Karpas-422 (cell line): ENCODE measurements at places on chromosomes 16 and 17. TPM values are rescaled to one million over a fixed set of nuclear protein-coding genes. Genes with fewer than 3 reads are reported as not detected.

GJD3 gene
- total RNA-seq: not detected in 2 replicates

SPAG5 gene
- total RNA-seq: 51.0 and 58.1 TPM in 2 replicates

RHBDL1 gene
- total RNA-seq: 3.6 and 15.2 TPM in 2 replicates

TOP3A gene
- total RNA-seq: 19.0 and 34.9 TPM in 2 replicates

KRT31 gene
- total RNA-seq: not detected in 2 replicates

NPIPB9 gene
- total RNA-seq: 1.6 and 4.3 TPM in 2 replicates

OR2C1 gene
- total RNA-seq: 0.14 TPM in 1 of 2 replicates, not detected in the other

WNT3 gene
- 1.2 and 2.0 TPM in 2 replicates for total RNA-seq

- no peaks in the 10 kb centered on the region for H3K36me3 ChIP-seq
- DNase-seq: no peak
- no peak overlapping the region for H3K27ac ChIP-seq
Measured at GRCh38 chr16:59535298-59535697, 801.2 kb upstream of the GOT2 start.

DNA sequence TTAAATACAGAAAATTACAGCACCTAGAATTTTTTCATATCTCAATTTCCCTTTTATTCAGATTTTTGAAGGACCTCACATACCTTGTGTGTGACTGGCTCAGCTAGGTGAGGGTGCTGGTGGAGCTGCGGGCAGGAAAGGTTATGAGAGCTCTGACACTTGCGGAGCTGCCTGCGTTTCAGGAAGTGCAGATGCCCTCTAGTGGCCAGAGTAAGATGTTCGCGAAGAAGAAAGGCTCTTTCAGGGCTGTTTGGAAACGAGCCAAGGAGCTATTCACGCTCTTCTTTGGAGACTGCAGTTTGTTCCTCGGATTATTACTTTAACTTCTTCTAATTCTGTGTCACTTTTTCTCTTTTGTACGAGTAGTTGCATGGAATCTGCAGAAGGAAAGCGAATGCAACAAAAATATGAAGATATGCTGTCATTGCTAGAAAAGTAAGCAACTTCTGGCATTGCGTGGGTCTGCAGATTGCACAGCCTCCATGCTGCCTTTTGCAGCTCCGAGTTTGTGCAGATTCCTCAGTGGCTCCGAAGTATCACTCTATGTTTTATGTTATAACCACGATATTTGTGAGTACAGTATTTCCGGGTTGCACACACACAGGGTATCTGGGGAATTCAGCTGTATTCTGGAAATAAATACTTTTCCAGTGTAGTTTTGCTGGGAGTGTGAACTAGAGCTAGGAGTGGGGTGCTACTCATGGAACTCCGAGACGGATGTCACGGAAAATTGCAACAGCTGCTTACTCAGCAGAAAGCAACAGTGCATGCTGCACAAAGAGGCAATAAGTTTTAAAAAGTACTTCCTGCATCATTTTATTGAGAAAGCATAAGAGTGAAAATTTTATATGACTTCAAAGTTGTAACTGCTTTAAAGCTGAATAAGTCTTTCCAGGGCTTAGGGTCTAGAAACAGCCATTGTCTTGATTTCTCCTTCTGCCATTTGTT, 46.3 kb downstream of the DNAH9 start:
- no peaks in the 10 kb centered on the region for H3K27me3 ChIP-seq
- no peaks in the 10 kb centered on the region for H3K4me1 ChIP-seq
- no peaks in the 10 kb centered on the region for H3K36me3 ChIP-seq
- peak; percentile 91 for DNase-seq
- H3K27ac ChIP-seq: no peak overlapping the region

DNA sequence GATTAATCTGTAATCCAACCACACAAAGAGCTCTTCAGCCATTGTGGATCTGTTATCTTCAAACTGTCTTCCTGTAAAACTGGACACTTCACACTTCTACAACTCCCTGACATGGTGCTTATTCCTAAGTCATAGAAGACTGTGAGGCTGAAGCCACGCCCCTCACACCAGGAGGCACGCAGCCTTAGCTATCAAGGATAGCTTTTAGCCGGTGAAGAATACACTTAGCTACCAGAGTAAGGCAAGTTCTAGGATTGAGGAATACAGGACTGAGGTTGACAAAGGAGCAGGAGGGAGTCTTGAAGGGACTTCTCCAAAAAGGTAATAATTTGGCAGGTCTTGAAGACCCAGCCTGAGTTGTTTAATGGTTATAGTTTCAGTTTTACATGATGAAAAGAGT, 79.8 kb upstream of the GAS7 start:
- H3K27me3 ChIP-seq: peaks cover 3% of the 10 kb centered on the region; the same call in 1 of the 2 replicates
- no peaks in the 10 kb centered on the region for H3K36me3 ChIP-seq
- no peak overlapping the region for H3K27ac ChIP-seq

- H3K27me3 ChIP-seq: no peaks in the 10 kb centered on the region
- H3K36me3 ChIP-seq: no peaks in the 10 kb centered on the region
Measured at GRCh38 chr17:65589321-65589720, 27.9 kb upstream of the AXIN2 start.

GRCh38 chr17:45234641-45235415, 13.1 kb downstream of the FMNL1 start:
- H3K36me3 ChIP-seq: no peaks in the 10 kb centered on the region
- H3K4me1 ChIP-seq: no peaks in the 10 kb centered on the region
- H3K27ac ChIP-seq: no peak overlapping the region
- H3K27me3 ChIP-seq: no peaks in the 10 kb centered on the region
- peak; percentile 80 for DNase-seq
- H3K4me3 ChIP-seq: no peak overlapping the region

DNA sequence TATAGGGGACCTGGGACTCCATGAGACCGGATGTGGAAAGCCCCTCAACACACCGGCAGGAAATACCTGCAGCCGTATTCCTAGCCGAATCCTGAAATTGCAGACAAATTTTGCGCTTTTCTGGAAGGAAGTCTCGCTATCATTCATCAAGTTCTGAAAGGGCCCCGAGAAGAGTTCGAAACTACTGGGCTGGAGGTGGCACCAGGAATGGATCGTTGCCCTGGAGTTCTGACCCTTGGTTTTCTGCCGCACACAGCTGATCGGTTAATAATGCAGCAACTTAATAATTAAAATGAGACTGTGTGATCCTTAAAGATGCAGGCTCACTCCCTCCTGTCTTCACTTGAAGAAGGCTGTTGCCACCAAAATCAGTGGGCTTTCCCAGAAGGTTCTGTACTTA, 55.7 kb upstream of the MRTFB start:
- no peak for DNase-seq
- no peaks in the 10 kb centered on the region for H3K36me3 ChIP-seq
- no peaks in the 10 kb centered on the region for H3K4me1 ChIP-seq
- no peak overlapping the region for H3K4me3 ChIP-seq
- H3K27me3 ChIP-seq: no peaks in the 10 kb centered on the region

DNA sequence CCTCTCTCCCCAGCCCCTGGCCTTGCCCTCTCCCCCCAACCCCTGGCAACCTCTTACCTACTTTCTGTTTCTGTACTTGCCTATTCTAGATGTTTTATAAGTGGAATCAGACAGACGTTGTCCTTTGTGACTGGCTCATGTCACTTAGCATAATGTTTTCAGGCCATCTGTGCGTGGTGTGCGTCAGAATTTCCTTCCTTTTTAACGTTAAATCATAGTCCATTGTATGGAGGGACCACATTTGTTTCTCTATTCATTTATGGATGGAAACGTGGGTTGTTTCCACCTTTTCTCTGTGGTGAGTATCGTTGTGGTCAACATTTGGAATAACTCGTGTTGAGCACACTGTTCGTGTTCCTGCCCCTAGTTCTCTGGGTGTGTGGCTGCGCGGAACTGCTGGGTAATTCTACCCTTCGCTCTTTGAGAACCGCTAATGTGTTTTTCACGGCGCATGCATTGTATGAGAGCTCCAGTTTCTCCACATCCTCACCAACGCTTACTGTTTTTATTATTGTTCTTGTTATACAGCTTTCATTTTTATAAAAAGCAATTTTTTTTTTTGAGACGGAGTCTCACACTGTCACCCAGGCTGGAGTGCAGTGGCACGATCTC, 26.3 kb downstream of the ACTG1 start:
- DNase-seq: no peak
- peaks cover 9% of the 10 kb centered on the region for H3K4me1 ChIP-seq
- H3K4me3 ChIP-seq: no peak overlapping the region
- no peaks in the 10 kb centered on the region for H3K27me3 ChIP-seq

DNA sequence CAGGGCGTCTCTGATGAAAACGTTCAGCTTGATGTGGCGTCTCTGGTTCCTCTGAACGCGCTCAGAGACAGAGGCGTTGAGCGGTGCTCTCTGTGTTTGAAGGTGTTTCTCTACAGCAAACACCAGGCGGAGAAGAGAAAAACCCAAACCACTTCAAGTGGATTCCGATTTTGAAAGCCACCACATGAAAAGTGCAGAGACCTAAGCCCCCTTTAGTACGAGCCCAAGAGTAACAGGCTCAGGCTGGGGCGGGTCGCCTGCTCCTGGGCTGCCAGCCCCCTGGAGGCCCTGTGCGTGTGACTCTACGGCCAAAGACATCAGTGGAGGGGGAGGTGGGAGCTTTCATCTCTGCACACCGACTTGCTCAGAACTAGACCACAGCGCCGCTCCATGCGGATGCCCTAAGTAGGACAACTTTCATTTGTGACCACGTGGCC, 328.4 kb downstream of the MAF start:
- no peak overlapping the region for H3K4me3 ChIP-seq
- no peak for DNase-seq
- H3K36me3 ChIP-seq: no peaks in the 10 kb centered on the region
- H3K27ac ChIP-seq: no peak overlapping the region
- H3K4me1 ChIP-seq: peaks cover 6% of the 10 kb centered on the region
- H3K27me3 ChIP-seq: no peaks in the 10 kb centered on the region

DNA sequence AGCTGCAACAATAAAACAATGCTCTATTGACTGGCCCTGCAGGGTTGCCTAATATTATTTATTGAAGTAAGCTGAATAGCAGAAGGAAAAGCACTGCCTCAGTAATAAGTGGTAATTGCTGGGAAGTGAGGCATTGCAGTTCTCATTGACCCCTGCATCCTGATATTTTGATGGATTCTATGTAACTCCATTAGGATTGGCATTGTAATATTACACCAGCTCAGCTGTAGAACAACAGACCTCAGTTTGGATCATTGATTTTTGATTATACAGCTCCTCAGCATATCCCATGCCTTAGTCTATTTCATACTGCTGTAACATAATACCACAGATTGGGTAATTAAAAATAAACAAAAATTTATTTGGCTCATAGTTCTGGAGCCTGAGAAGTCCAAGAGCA, 650.6 kb upstream of the SALL1 start:
- H3K27me3 ChIP-seq: no peaks in the 10 kb centered on the region
- H3K4me1 ChIP-seq: no peaks in the 10 kb centered on the region
- H3K36me3 ChIP-seq: no peaks in the 10 kb centered on the region
- H3K27ac ChIP-seq: no peak overlapping the region
- H3K4me3 ChIP-seq: no peak overlapping the region

- H3K4me1 ChIP-seq: no peaks in the 10 kb centered on the region
- no peaks in the 10 kb centered on the region for H3K36me3 ChIP-seq
- no peaks in the 10 kb centered on the region for H3K27me3 ChIP-seq
- no peak overlapping the region for H3K4me3 ChIP-seq
Measured at GRCh38 chr16:67264277-67264676, 15.1 kb upstream of the PLEKHG4 start.

DNA sequence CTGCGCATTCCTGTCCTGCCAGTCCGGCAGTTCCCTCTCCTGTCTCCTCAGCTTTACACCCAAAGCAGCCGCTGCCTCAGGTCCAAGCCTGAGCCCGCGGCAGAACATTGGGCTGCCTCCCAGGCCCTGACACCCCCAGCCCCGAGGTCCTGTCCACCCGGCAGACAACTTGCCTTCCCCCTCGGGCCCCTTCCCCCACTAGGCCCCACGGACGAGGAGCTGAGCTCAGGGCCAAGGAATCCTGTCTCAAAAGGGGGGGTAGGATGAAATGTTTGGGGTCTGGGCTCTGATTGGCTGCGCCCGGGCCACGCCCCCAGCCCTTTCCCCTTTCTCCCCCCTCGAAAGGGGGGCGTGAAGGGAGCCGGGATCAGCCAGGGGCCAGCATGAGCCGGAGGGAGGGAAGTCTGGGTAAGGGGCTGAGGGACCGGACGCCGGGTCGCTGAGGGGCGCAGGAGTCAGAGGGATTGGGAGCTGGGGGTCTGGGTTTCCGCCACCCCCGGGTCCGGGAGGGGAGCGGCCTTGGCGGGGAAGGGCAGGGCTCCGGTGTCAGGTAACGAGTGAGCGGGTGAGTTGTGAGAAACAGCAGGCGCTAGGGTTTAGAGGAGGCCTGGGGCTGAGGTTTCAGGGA, at the start of gene CTF1:
CTF1 (plus strand) TSS at position 354 of the 628 bp plus-strand sequence; CDS start at position 384, 30 bp downstream.
- H3K36me3 ChIP-seq: no peaks in the 10 kb centered on the region
- peak within 1 kb of the TSS; percentile 72 for H3K4me3 ChIP-seq
- peak within 1 kb of the TSS; percentile 83 for H3K27ac ChIP-seq
- DNase-seq: peak; percentile 85
- H3K4me1 ChIP-seq: peaks cover 49% of the 10 kb centered on the region

DNA sequence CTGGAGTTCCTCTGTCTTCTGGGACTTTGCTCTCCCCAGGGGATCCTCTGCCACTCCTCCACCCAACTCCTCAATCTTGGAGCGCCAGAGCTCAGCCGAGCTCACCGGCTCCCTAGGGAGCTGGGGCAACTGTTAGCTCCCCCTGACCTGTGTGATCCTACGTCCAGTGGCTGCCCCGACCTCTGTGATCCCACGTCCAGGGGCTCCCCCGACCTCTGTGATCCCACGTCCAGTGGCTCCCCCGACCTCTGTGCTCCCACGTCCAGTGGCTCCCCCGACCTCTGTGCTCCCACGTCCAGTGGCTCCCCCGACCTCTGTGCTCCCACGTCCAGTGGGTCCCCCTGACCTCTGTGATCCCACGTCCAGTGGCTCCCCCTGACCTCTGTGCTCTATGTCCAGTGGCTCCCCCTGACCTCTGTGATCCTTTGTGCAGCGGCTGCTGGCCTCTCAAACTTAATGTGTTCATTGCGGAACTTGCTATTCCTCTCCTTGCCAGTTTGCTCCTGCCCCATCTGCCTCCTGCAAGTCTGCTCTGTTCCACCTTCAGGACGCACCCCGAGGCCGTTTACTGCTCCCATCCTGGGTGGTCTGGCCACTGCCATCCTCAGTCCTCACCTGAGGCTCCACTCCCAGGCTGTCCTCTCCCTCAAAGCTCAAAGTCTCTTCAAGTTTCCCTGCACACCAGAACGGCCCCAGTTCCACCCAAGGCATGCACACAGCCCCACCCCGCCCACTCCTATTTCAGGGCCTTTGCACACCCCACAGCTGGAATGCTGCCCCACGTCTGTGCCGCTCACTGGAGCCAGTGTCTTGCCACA, 2.8 kb downstream of the VPS9D1 start:
- DNase-seq: no peak
- H3K4me3 ChIP-seq: no peak overlapping the region
- H3K36me3 ChIP-seq: peaks cover 17% of the 10 kb centered on the region; the same call in 1 of the 2 replicates
- H3K27me3 ChIP-seq: no peaks in the 10 kb centered on the region

- no peaks in the 10 kb centered on the region for H3K36me3 ChIP-seq
- H3K4me3 ChIP-seq: no peak overlapping the region
- H3K27ac ChIP-seq: no peak overlapping the region
- no peaks in the 10 kb centered on the region for H3K27me3 ChIP-seq
- no peak for DNase-seq
Measured at GRCh38 chr16:6066652-6067051, 969.1 kb upstream of the EEF2KMT start.
